Posterior cingulate gyrus (tissue), 11 donors: ENCODE measurements at places on chromosomes 1 and 21.

DNA sequence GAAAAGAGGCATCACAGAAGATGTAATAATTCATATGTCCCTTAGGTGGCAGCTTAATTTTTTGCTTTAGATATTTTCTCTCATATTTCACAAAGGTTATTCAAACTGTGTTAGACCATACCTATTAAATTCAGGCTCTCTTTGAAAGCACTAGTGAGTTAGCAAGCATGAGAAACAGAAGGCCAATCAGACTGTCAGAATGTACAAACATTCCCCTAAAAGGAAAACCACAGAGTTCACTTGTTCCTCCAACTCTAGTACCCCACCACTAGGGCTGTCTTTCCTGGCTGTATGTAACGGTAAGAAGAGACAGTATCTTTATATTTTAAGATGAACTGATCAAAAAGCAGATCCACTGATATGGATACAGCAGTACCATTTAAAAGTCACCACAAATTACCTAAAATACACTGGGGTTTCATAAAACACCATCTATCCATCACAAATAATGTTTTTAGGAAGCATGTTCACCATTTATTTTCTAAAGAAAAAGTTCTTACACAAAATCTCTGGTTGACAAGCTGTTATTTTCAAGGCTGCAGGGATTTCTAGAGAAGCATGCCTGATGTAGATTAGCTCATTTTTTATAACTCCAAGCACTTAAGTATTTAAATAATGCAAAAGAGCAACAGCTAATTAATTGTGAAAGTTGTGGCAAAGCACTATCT is 1.8 kb downstream of the ARPC5 start:
- no peak for DNase-seq

- DNase-seq, result no peak
These were observed 1.5 kb downstream of the CDC7 start for GRCh38 chr1:91501971-91502671.

- no peak for DNase-seq
These were observed 51.0 kb downstream of the LAMC1 start for GRCh38 chr1:183074215-183074614.

DNA sequence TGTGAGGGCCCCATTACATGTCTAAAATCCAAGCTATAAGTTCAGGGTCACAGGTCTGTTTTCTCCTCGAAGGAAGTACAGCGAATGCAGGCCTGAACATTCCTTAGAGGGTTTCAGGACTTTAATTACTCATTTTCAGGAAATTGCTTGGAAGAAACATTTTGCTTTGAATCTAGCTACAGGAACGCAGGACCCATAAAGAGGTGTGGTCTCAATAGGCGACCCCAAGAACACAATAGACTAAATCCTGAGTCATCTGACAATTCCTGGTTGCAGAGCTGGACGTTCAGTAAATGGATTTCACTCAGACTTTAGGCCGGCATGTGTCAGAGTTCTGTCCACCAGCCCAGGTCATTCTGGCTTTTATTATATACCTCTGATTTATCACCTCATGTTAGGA is 1.0 kb upstream of the ERG start:
- DNase-seq, result no peak

GRCh38 chr1:39926820-39927219 is 25.1 kb upstream of the MYCL start:
- no peak for DNase-seq

GRCh38 chr1:24329331-24329730 is 10.2 kb downstream of the GRHL3 start:
- no peak for DNase-seq

DNA sequence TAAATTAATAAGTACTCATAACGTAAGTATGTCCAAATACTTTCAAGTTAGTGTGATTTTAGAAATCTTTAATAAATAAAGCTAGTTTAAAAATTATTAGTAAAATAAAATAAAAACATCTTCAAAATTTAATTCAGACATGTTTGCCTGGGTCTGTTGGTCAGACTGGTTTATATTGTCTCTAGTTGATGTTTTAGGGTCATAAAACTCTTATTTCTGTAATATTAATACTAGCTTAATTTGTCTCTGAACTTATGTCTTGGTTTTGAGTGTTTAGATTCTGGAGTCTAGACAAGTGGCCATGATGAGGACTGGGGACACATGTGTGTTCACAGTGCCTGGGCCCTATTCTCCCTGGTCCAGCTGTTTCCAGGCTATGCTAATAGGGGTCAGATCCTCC is 184.5 kb upstream of the TNR start:
- no peak for DNase-seq

GRCh38 chr1:36855699-36856494 is 178.4 kb downstream of the GRIK3 start:
- no peak for DNase-seq

DNA sequence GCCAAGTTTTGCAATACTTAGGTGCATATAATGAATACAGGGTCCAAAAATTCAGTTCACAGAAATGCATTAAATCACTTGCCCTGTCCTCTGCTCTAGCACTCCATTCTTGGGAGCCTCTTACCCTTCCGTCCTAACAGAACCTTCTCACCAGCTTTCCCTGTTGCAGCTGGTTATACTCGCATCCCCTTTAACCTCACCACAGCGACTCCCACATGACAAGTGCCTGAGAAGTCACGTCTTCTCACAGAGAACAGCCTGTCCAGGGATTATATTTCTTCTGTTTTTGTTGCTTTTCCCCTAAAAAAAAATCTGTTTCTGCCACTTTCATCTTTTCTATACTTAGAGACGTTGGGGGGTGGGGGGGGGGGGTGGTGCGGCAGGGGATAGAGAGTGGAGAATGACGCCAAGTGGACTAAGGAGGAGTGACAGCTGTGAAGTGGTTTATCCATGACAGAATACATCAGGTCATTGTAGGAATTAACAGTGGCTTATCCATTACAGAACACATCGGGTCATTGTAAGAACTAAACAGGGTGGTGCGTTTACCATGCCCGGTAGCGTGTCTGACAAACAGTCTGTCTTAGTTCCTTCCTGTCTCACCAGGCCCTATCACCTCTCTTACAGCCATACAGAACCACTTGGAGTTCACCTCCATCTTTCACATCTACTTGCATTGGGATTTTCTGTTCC is 117.6 kb downstream of the UBE2U start:
- DNase-seq, result no peak

DNA sequence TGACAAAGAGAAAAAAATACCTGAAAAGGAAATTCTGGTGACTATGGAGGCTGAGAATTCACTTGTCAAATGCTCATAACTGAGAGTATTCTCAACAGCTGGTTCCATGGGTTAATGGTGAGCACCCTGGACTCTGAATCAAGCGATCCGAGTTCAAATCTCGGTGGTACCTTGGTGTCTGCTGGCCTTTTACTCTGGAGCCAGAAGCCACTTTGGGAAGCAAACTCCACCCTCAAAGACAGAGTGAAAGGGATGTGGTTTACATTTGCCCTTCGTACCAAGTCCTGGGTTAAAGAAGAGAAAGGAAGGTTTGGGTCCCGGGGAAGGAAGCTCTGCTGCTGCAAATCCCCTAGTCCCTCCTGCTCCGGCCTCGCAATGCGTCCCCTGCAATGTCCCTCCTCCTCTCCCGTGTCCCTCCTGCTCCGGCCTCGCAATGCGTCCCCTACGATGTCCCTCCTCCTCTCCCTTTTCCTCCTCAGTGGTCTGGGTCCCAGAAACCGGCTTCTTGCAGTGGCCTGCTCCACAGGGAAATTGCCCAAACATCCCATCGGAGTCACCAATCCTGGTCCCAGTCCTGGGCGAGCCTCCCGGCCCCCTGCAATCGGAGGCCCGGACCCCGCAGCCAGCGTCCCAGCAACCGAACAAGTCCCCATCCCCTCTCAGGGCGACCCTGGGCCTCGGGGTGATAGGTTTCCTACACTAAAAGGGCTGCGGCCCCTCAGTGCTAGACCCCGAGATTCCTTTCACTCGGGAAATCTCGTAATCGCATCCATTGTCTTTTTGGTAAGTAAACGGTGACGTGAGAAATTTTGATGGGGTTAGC is 129.4 kb downstream of the PPIAL4G start:
- DNase-seq, result no peak

DNA sequence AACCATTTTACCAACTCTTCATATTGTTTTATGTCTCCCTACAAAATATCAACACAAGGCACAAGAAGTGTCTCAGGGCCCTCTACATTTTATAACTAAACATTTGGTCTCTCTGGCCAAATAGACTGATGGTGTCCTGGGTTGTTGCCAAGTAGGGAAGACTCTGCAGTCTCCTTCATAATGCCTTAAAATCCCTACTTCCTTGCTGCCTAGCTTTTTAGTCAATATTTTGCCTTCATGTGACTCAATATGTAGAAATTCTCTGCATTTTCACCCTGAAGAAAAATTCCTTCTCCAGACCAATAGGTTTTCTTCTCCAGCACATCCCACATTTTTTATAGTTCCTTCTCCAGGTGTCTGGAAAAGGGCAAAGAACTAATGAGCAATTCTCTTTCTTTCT is 72.6 kb upstream of the IPO9 start:
- DNase-seq, result no peak

DNA sequence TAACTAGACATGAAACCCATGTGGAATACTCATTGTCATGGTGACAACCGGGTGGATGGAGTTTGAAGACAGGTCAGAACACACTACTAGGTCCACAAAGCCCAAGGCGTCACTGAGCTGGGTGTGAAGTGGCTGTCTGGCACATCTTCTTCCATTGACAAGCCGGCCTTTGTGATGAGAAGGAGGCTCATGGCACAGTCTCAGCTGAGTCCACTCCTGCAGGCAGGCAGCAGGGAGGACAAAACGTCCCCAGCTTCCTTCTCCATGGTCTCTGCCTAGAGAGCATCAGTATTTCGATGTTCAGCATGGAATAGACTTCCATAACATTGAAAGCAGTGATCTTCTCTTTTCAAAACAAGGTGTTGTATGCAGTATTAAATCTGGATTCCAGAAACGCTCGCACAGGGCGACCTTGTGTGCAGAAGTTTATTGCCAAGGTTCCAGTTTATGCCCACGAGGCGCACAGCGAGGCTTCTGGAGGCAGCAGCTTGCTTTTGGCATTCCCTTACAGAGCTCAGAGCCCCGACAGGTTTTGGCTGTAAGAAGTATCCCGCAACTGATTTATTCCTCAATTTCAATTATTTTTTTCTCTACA is 104.2 kb downstream of the SIM2 start:
- DNase-seq, result peak; percentile 79

GRCh38 chr1:51850420-51851223 is 27.9 kb downstream of the NRDC start:
- no peak for DNase-seq

DNA sequence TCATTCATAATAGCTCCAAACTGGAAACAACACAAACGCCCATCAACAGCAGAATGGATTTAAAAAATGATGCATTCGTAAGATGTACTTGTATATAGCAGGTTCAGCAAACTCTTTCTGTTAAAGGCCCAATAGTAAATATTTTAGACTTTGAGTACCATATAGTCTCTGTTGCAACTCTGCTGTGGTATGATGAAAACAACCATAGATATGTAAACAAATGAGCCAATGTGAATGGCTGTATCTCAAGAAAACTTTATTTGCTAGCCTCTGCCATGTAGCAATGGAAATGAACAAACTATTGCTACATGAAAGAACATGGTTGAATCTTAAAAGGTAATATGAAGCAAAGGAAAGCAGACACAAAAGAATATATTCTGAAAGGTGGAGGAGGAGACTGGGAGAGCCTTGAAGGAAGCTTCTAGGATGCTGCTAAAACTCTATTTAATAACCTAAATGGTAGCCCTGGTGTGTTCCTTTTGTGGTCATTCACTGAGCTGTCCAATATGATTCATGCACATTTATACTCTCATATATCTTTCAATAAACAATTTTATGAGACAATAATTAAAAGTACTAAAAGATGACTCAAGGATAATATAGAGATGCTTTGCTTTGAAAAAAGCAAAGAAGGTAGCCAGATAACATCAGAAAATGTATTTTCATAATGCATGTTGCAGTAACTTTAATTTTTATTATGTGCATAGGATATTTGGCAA is 29.1 kb upstream of the FMO3 start:
- no peak for DNase-seq

- DNase-seq, result no peak
These were observed 94.0 kb upstream of the FMN2 start for GRCh38 chr1:239997515-239998311.

- no peak for DNase-seq
These were observed 3.5 kb downstream of the SIPA1L2 start for GRCh38 chr1:232626452-232626851.

DNA sequence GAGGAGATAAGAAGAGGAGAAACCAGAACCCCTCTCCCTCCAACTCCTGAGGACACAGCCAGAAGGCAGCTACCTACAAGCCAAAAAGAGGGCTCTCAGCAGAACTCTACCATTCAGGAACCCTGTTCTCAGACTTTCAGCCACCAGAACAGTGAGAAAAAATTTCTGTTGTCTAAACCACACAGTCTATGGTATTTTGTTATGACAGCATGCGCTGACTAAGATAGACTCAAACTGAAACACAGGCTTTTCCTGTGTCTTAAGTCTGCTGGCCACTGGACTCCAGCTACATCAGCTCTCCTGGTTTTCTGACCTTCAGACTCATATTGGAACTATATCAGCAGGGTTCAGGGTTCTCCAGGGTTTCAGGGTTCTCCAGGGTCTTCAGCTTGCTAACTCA is 126.5 kb upstream of the TNFSF4 start:
- DNase-seq, result no peak

GRCh38 chr1:154546264-154547063 is 12.0 kb downstream of the UBE2Q1 start:
- DNase-seq, result peak; percentile 57

DNA sequence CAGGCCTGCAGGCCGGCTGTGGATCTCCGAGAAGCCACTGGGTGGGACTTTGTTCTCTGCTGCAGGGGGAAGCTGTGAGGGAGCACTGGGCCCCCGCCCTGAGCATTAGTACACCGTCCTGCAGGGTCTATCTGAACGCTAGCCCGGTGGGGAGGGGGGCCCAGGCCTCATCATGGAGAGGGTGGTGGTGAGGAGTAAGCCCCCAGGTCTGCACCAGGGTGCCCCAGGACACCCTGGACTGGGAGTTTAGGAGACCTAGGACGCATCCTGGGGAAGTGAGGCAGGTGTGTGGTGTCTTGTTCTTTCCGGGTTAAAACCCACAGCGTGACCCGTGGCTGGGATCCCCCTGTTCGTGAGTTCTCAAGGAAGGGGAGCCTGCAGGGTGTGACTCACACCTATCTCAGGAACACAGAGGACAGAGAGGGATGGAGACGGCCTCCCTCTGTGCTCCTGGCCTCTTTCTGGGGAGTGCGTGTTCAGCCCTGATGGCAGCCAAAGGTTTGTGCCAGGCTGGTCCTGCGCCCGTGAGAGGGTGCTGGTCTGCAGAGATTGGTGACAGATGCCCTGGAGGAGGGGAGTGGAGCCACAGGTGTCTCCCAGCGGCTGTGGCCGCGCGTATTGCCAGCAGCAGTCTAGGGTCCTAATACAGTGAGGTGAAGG is 44.8 kb downstream of the AGPAT3 start:
- no peak for DNase-seq

GRCh38 chr1:211951856-211952255 is 83.5 kb downstream of the INTS7 start:
- no peak for DNase-seq

- DNase-seq, result no peak
These were observed 4.5 kb downstream of the C1orf232 start for GRCh38 chr1:26164036-26164860.

DNA sequence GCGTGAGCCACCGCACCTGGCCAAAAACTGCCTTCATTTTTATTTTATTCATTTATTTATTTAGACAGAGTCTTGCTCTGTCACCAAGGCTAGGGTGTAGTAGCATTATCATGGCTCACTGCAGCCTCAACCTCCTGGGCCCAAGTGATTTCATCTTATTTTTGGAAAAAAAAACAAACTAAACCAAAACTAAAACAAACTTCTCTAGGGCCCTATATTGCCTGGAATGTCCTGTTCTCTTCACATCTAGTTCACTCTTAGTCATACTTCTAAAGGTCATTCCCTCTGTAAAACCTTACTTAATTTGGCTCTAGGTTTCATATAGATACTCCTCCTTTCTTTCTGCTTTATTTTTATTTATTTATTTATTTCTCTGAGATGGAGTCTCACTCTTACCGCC is 15.6 kb downstream of the RPS27 start:
- DNase-seq, result no peak
